ENCODE measurements at places on chromosomes 13 and 19.

DNA sequence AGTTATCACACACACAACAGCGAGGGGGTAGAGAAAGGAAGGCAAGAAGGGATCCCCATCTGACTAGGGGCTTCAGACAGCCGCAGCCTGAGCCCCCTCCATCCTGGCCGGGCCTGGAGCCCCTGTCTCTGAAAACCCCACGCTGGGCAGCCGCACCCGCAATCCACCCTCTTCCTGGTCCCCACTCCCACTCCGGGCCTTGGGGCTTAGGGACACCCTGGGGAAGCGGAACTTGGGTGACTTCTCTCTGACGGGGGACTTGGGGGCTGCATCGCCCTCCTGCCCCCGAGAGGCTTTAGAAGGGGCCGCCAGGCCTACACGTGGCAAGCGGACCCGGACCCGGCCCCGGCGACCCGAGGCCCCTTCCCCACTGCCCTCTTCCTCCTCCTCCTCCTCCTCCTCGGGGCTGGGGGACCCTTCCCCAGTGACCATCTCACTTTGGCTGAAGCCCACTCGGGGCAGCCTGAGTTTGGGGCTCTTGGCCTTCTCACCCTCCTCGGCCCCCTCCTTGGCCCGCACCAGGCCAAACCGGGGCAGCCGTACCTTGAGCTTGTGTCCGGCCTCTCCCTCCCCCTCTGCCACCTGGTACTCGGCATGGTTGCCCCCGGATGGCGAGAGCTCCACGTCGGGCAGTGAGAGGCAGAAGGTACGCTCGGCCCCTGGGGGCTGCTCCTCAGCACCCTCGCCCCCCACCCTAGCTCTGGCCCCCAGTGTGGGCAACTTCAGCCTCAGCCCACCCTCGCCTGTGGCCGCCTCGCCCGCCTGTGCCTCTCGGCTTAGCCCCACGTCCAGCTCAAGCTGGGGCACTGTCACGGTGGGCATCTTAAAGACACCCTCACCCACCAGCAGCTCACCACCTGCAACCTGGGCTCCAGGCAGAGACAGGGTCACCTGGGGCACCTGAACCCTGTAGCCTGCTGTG, 4.2 kb upstream of the HIPK4 start:
- no peak for DNase-seq

DNA sequence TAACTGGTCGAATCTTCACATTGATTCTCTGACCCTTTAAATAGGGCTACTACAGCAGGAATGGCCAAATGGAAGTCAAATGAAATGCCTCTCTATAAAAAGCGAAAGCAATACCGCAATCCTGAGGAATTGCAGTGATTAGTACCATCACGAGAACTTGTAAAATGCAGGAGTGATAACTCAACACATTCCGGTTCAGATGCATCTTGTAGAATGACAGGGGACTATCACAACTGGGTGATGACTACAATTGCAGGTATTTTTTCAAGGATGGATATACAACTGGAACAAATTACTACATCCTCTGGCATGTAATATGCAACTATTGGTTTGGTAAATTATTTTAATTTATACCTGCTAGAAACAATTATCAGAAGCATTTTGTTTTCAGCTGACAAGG, 140.4 kb downstream of the PCDH20 start:
- DNase-seq, result no peak

- no peak for DNase-seq
Observed at GRCh38 chr13:54606944-54607343, 1578.3 kb downstream of the OLFM4 start.

DNA sequence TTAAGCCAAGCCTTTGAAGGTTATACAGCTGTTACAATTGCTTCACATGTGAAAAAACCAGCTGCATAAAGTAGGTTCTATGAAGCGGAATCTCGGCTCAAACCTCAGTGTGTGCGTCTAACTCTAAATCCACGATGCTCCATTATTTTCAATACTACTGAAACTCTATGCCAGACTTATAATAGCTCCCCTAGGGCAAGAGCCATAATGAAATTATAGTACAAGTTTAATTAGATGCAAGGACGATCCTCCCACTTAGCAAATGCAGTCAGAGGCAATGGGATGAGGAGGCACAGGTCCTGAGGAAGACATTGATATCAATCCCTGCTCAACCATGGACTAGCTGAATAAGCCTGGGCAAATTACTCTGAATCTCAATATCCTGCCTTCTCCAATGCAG, 31.1 kb downstream of the SLC7A1 start:
- DNase-seq, result peak; percentile 17

All from SK-N-DZ (cell line).